ENCODE measurements at places on chromosomes 4 and X.

DNA sequence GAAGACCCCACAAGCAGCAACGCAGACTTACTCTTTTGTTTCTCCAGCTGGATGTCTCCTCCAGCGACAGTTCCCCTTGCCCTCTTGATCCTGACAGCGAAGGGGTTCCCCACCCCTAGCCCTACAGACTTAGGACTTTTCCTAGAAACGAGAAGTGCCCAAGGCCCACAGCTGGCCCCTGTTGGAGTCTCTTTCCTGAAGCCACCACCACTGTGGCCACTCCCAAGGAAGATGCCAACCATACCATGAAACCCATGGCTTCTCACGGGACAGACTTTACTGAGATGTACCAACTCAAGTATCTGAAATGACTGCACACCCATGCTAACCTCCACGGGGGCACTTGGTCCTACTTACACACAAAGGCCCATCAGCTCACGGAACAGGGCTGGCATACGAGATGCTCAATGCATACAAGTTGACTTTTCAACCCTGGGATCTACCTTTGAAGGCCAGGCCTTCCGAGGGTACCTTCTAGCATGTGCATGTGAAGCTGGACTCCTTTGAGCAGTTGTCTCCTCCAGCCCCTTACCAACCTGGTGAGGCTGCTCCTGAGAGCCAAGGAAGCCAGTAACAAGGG is 924 bp upstream of the IRAK1 start:
- DNase-seq: no peak

- no peak for DNase-seq
These were observed 25.4 kb upstream of the SLAIN2 start for GRCh38 chr4:48315728-48316630.

DNA sequence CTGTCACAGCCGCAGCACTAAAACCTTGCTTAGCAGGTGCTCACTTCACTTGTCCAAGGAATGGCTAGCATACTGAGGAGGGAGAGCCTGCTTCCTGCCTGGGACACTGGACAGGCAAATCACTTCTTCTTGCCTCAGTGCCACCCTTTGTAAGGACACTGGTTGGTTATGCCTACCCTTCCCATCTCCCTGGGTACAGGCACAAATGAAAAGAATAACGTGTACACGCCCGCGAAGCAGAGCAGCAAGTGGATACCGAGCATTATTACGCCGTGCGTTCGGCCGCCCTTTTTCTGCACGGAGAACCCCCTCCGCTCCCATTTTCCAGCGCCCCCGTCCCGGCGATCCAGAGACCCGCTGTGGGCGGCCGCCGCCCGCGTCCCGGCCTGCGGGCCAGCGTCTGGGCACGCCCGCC is 338 bp upstream of the KLHL2 start:
- no peak for DNase-seq

- no peak for DNase-seq
These were observed 32.2 kb upstream of the FAT1 start for GRCh38 chr4:186755550-186756519.

- no peak for DNase-seq
These were observed 73.7 kb downstream of the ELOVL6 start for GRCh38 chr4:110124711-110125110.

GRCh38 chr4:90840828-90841227 is 713.6 kb downstream of the CCSER1 start:
- no peak for DNase-seq

- no peak for DNase-seq
These were observed 139.8 kb downstream of the WDFY3 start for GRCh38 chr4:84826681-84827080.

GRCh38 chrX:153539171-153539978 is 21.9 kb downstream of the ATP2B3 start:
- no peak for DNase-seq

DNA sequence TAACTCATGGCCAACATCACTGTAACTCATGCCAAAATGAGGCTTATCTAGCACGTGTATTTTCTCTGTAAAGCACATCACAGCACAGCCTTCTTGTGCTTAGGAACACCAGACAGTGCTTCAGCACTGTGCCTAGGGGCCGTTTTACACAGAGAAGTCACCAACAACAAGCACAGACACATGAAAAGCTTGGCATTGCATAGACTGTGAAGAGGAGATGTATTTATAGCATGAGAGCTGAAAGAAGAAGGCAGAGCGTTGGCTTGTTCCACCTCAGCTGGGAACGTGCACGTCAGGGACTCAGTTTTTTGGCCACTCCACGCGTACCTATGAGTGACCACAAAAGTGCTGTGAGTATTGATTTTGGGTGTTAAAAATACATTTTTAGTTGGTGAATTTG is 116.3 kb upstream of the SFRP2 start:
- DNase-seq: no peak

DNA sequence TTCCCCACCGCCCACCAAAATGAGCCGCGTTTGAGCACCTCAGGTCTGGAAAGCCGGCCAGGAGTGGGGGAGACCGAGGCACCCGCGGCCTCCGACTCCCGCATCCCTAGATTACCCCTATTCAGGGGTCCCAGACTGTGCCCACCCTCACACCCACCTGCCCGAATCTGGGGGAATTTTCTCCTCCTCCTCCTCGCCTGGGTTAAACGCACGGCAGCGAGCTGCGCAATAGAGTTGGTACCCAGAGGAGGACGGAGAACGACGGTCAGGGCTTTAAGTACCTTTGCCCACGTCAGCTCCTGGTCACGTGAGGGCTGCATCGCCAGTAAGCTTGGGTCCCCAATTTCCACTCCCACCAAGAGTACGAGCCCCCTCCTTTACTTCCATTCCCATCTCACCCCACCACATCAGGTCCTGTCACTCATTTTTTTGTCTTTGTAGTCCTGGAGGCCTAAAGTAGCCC is at the start of gene ARMCX2:
Gene ARMCX2 (minus strand): TSS at position 250 of the 463 bp plus-strand sequence. CDS start 2,262 bp downstream, outside the sequence.
- DNase-seq: no peak

DNA sequence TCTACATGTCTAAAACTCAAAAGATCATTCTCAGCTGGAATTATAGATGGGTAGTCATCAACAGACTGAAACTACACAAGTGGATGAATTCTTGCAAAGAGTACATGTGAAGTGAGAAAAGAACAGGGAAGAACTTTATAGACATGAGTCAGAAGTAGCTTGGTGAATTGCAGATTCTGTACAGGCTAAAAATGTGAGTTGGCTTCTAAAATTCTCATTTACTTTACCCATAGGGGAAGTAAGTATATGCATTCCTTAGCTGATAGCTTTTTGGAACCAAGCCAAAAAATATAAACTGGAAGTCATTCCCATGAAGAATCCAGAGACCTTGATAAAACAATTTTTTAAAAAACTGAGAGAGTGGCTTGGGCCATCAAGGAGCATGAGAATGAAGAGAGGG is 584.2 kb upstream of the FTHL17 start:
- DNase-seq: no peak

DNA sequence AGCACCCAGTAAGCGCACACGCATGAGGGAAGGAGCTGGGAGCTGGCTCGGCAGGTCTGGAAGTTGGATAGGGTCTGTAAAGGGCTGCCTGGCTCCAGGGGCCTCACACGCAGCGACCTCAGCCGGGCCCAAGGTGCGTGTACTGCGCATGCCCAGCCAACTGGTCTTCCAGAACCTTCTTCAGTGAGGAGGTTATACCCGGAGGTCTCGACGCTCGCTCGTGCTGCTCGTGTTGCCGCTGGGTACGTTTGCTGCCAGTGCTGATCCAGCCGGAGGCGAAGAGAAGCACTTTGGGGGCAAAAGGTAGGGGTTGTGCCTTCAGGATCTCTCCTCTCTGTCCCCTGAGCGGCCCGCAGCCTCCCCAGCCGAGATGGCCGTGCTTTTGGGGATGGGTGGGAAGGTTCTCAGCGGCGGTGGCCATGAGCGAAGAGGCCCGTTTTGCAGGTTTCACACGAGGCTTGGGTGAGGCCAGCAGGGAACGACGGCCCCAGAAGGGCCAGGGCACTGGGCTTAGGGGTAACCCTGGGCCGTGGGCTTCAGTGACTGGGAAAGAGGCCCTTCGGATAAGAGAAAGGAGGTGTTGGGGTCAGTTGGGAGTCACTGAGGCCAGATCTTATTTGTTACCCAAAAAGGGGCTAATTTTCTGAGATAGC is 3.8 kb upstream of the CXCL9 start:
- no peak for DNase-seq

DNA sequence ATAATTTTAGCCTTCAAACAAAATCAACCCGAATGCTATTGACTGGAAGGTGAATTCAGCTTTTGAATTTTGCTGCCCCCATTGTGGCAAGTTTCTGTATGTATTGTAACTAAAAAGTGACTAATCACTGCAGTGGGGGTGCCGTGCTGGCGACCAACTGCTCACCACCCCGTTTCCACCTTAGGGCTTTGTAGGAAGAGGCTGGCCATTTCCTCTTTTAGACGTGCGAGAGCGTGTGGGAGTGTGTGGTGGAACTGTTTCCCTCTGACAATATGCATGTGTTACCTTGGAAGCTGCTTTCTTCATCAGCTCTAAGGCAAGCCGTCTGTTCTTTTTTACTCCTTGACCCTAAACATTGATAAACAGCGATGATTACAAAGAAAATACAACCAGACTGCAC is 78.8 kb downstream of the SEL1L3 start:
- DNase-seq: no peak

GRCh38 chr4:75752637-75753036 is 28.3 kb downstream of the USO1 start:
- no peak for DNase-seq
